ENCODE measurements at places on chromosomes 7 and 10.

DNA sequence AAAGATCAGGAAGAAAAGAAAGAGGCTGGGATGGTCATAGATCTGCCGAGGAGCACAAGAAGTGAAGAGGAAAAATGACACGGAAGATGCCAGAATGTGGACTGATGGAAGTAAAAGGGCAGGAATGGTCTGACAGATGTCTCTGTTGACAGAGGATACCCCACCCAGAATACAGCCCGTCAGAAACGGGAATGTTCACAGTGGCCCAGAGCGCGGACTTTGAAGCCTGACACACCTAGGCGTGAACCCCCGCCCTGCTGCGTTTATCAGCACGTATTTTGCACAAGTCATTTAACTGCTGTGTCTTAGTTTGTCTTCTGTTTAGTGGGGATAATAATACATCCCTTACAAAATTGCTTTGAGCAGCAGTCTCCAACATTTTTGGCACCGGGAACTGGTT lies 27.1 kb downstream of the AKR1B1 start:
- DNase-seq: no peak

DNA sequence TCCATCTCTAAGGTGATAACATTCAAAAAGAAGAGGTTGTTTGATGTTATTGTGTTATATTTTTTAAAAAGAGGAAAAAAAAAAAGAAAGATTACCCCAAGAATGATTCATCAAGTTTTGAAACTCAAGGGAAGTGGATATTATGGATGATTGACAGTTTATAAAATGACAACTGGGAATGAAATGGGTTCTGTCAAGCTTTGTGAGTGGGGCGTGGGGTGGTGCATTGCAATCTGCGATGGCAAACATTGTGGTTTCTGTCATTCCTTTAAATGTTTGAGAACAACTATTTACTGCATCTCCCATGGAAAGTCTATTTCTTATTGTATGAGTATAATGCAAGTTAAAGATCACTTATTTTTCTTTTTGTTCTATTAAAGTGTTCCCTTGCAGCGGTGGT lies 297.0 kb downstream of the CCDC3 start:
- DNase-seq: peak; percentile 35

DNA sequence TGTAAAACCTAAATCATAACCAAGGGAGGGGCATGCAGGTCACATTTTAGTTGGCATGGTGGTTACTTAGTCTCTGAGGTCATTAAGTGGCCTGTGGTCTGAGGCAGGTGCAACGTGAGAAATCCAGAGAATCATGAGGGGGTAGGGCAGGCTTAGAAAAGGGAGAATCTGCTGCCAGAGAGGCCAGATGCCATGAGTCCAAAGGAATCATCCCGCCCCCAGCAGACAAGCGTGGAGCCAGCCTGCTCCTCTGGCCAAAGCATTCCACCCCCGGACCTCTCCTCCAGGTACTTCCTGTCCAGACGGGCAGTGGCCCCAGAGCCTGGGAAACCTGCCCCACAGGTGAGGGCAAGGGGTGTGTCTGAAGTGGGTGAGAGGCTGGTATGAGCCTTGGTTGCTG lies 196.4 kb upstream of the ZNF32 start:
- DNase-seq: no peak

GRCh38 chr10:129184196-129184595 lies 282.8 kb upstream of the MGMT start:
- no peak for DNase-seq

GRCh38 chr7:47313564-47313963 lies 268.3 kb downstream of the TNS3 start:
- DNase-seq: no peak

- DNase-seq: peak; percentile 99
Measured at GRCh38 chr7:112080441-112080840, 125.8 kb downstream of the DOCK4 start.
